ENCODE measurements at places on chromosomes 16 and 17. TPM values are rescaled to one million over a fixed set of nuclear protein-coding genes. Genes with fewer than 3 reads are reported as not detected.

KRT12 gene
- total RNA-seq, result not detected

SSTR5 gene
- not detected for total RNA-seq

CD300LF gene
- not detected for total RNA-seq

ITGAD gene
- total RNA-seq, result not detected

GALR2 gene
- 10.2 TPM for total RNA-seq

SHISA9 gene
- total RNA-seq, result 0.13 TPM

Measured in activated T-cell treated with anti-CD3 and anti-CD28 coated beads, Interleukin-2, amount 50 U/mL, for 4 hours (primary cell).